Activated CD8-positive, alpha-beta memory T cell treated with anti-CD3 and anti-CD28 coated beads, Interleukin-2, amount 10 ng/mL, durations not matched to agents 7 days and 5 days (primary cell): ENCODE measurements at places on chromosomes 4 and X.

- peak; percentile 51 for DNase-seq
Observed at GRCh38 chr4:102761296-102761701, 531 bp upstream of the MANBA start.

GRCh38 chr4:163878336-163879121, 384.0 kb downstream of the TMA16 start:
- DNase-seq: no peak

DNA sequence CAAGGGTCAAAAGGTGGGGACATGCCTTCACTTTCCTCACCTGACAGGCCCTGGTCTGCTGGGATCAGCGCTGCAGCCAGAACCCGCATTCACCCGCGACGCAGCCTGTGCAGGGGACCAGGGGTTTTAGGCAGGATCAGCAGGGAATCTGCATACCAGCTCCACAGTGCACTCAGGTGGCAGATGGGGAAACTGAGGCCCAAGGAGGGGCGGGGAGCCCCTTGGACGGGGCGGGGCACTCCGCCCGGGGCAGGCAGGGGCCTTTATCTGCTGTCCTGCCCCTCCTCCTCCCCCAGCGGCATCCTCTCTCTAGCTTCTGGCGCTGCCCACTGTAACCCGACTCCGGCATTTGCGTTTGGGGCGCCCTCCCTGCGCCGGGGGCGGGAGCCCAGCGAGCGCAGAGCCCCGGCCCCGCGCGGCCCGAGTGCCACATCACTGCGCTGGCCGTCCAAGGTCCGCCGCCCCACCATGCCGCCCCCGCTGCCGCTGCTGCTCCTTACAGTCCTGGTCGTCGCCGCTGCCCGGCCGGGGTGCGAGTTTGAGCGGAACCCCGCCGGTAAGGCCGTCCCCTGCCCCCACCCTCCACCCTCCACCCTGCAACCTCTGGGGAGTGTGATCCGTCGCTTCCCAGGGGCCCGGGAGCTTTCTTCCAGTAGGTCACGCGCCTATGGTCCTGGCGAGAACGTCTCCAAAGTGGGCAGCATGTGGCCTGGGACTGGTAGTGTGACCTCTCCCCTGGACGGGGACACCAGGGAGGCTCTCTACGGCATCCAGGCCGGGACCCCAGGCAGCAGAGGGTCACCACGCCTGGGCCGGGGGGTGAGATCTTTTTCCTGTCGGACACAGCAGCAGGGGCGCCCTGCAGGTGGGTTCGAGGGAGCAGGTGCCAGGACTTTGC, at the start of gene CPZ:
Gene CPZ (plus strand): TSS at position 400 of the 898 bp plus-strand sequence. CDS start 69 bp downstream, at position 469.
- DNase-seq: no peak

DNA sequence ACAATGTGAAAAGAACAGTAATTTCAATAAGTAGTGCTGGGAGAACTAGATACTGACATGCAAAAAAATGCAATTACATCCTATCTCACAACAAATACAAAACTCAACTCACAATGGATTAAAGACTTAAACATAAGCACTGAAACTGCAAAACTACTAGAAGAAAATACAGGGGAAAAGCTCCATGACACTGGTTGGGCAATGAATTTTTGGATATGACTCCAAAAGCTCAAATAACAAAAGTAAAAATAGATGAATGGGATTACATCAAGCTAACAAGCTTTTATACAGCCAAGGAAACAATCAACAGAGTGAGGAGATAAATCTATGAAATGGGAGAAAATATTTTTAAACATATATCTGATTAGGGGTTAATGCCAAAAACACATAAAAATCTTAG, 53.1 kb downstream of the ANKRD17 start:
- no peak for DNase-seq

DNA sequence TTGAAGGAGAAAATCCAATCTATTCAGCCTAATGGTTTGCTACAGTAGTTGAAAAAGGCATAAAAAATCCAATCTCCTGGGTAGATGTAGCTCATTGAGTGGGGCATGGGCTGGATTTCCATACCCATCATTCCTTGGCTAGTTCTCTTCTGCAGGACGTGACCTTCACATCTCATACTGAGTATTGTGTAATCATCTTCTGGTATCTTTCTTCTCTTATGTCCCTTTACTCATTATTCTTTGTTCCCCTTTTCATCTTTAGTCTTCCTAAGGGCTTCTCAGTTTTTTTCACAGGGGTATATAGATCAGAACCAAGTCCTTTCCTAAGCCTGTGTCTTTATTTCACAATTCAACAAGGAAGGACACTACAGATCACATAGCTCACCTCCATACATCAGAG, 727.6 kb upstream of the MAGEB2 start:
- no peak for DNase-seq

DNA sequence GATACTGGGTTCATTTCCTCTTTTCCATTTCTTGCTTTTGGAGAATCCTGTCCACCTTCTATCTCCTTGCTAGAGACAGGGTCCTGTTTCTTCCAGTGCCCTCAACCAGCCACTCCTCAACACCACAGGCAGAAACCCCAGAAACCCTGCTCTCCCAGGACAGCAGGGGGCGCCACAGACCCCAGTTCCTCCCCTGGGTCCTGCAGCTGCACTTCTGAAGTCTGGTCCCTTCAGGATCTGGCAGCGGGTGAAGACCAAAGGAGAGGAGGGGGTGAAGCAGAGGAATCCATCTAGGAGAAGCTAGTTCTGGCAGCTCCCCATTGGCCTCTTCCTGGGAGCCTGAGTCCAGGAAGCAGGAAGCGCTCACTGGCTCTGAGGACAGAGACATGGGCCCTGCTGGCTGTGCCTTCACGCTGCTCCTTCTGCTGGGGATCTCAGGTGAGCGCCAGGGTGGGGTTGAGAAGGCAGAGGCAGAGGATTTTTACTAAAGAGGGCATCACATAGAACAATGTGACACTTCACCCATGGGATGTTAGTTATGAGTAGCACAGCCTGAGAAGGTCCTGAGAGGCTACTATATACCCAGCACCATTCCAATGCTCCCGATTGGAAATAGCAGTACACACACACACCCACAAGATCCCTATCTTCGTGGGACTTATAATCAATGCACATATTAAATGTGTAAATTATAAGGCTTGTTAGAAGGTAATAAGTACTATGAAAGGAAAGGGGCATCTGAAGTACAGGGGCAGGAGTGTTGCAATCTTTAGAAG, at the start of gene PRSS48:
Gene PRSS48 (plus strand): TSS at position 375 of the 776 bp plus-strand sequence. CDS start 12 bp downstream, at position 387.
- DNase-seq: peak; percentile 55

GRCh38 chrX:68698942-68699341, 51.5 kb downstream of the STARD8 start:
- DNase-seq: no peak

GRCh38 chr4:26786916-26787315, 73.7 kb upstream of the STIM2 start:
- no peak for DNase-seq

GRCh38 chr4:111510535-111510934, 634.7 kb upstream of the FAM241A start:
- DNase-seq: no peak

GRCh38 chr4:153434190-153434589, 32.0 kb upstream of the TMEM131L start:
- DNase-seq: no peak

GRCh38 chr4:38948551-38948950, 80.9 kb downstream of the FAM114A1 start:
- DNase-seq: no peak

DNA sequence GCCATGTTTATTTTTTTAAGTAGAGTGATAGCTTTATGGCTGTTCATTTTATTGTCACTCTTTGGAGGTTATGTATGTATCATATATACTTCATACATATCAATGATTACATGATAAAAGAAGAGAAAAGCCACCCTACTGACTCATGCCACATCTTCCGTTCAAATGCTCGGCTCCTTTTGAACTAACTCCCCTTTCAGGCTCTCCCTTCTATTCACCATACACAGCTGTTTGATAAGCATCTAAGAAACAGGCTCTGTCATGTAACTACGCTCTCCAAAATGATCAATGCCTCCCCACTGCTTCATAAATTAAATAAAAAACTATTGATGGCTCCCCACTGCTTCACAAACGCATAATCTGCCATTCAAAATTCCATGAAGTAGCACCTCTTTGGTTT, 89.4 kb downstream of the SEL1L3 start:
- DNase-seq: no peak

DNA sequence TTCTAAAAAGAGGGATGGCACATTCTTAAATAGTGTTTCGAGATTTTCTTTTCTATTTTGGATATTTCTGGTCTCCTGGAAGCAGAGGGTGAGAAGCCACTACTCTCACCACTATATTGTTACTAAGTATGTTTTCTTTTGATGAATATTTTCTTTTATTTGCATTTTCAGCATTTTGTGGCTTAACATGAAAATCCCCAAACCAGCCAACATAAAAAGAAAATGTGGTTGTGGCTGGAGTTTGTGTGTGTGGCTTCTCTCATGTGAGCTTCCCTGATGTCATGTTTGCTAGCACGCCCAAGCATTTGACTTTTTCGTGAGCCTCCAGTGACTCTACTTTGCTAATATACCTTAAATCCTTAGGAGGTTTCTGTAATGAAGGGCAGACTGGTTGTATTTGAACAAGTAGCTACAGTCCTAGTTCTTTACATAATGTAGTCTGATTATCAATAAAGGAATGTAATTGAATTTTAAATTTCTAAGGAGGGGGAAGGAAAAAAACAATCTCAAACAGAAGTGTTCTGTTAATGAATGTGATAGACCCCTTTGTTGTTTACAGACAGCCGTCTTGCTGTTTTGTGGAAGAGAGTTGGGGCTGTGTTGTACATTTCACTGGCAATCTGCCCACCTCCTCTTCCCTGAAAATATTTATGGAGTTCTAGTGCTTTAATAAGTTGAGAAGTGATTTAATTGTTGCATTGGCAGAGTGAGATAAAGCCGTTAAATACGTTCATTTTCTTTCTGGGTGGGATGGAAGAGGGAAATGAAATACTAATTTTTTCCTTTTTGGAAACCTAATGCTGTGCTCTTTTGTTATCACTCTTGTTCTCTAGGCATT, 114.6 kb downstream of the ARHGAP10 start:
- peak; percentile 49 for DNase-seq

- DNase-seq: no peak
Observed at GRCh38 chr4:26235500-26235899, 85.3 kb upstream of the RBPJ start.

GRCh38 chr4:150960079-150960478, 55.0 kb downstream of the LRBA start:
- DNase-seq: no peak

- no peak for DNase-seq
Observed at GRCh38 chr4:134787315-134787714, 585.7 kb upstream of the PABPC4L start.

GRCh38 chr4:1409079-1409478, 2.8 kb upstream of the NKX1-1 start:
- DNase-seq: no peak

DNA sequence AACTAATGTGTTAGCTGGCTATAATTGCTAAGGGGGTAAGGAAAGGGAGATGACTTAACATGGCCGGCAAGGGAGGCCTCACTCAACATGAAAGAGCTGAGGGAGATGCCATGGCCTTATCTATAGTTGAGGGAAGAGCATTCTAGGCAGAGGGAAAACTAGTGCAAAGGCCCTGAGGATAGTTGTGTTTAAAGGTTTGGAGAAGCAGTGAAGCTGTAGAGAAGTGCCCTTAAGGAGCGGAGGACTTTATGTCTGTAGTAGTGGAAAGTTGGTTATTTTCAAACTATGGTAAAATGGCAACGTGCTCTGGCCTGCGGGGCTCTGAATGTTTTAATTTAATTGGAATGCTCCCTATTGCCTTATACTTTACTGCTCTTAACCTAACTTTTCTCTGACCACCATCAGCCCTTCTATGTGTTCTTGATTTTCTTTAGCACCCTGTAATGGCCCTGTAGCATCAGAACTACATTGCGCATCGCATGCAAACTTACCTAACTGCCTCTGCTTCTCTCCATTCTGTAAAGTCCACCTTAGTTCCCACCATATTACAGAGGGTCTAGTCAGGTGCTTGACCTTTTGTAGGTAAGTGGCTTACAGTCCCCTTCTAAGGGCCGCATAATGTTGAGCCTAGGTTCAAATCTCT, 35.8 kb downstream of the ERVMER34-1 start:
- DNase-seq: no peak

DNA sequence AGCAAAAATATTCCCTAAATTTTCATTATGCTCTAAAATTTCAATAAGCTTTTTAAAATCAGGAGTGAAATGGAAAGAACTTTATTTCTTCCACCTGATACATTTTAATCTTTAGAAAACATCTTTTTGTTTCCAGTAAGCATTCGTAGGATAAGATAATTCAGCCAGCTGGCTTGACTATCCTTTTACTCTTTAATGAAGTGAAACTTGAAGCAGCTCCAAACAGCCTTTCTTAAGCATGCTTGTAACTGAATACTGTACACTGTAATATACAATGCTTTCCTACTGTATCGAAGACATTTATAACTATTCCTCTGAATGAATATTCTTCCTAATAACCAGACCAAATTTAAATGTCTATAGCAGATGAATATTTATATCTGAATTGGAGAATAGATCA, 98.8 kb downstream of the KLHL4 start:
- no peak for DNase-seq

DNA sequence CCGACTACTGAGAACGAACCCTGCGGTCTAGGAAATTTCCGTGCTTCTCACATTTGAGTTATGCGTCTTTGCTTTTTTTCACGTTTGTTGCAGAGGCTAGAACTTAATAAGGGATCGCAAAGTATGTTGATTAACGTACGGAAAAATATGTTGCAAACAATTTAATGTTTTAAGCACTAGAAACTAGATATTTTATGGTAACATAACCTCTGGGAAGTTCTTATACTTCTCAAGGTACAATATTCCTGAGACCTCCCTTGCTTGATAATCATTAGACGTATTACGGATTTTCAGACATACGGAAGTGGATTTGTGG, 639 bp upstream of the PRDM5 start:
- no peak for DNase-seq

DNA sequence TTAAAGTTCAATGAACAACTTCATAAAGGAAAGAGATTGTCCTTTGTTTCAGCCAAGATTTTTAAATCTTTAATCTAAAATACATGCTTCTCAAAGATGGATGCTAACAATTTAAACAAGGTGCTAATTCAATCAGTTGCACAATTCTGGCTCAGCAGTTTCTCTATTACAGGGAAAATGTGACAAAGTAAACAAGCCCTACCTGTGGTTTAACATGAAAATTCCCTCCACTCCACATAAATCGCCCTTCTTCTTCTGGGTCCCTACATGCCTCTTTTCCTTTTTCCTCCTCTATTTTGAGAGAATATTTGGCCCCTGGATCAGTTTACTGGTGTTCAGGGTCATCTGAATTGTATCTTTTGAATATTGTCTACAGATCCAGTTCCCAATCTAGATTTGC, 80.6 kb downstream of the FRYL start:
- DNase-seq: no peak

- peak; percentile 42 for DNase-seq
Observed at GRCh38 chrX:139930916-139931645, 1.8 kb downstream of the ATP11C start.

DNA sequence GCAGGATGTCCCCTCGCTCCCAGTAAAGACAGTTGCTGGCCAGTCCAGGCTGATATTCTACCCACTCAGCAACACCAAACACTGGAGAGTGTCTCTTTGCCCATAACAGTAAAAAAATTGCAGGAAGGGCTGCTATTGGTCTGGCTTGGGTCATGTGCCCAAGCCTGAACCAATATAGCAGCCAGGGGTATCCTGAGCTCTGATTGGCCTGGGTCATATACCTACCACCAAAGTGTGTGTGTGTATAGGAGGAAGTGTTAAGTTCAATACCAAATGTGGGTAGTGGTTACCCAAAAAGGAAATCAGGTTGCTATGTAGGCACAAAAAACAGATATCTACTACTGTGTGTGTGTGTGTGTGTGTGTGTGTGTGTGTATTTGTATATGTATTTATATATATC, 373.2 kb downstream of the BCOR start:
- peak; percentile 56 for DNase-seq
